ENCODE measurements at places on chromosomes 2 and 18.

DNA sequence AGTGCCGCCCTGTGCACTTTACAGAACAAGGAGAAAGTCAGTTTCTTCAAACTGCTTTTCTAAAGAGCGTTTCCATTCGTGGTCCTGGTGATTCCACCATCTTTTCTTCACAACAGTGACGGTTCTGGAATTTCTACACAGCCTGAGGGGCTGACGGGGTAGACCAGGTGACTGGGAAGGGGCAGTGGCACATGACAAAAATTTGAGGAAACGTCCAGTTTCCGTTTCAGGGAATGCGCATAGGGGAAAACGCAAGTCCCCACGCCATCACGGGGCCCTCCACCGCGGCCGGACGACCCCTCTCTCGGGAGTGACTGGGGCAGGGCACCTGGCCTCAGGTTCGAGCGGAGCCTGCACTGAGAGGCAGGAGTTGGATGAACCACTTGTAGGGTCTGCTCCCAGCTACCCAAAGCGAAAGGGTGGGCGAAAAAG is 980 bp upstream of the SPTBN1 start:
- DNase-seq = peak; percentile 14

DNA sequence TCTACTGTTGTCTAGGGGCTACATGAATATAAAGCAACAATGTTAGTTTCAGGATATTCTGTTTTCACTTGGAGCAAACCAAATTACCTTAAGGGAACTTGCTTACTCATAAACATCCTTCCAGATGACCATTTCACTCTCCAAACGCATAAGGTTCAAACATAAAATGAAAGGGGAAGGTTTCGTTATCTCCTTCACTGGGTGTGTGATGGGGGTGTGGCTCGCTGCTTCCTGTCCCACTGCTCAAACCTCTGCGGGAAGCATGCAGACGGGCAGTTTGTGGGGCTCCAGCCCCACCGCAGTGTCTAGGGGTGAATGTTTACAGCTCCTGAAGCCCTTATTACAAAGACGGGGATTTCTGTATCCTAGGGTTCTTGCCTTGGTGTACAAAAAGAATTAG is 1310.9 kb upstream of the TMEFF2 start:
- DNase-seq = no peak

DNA sequence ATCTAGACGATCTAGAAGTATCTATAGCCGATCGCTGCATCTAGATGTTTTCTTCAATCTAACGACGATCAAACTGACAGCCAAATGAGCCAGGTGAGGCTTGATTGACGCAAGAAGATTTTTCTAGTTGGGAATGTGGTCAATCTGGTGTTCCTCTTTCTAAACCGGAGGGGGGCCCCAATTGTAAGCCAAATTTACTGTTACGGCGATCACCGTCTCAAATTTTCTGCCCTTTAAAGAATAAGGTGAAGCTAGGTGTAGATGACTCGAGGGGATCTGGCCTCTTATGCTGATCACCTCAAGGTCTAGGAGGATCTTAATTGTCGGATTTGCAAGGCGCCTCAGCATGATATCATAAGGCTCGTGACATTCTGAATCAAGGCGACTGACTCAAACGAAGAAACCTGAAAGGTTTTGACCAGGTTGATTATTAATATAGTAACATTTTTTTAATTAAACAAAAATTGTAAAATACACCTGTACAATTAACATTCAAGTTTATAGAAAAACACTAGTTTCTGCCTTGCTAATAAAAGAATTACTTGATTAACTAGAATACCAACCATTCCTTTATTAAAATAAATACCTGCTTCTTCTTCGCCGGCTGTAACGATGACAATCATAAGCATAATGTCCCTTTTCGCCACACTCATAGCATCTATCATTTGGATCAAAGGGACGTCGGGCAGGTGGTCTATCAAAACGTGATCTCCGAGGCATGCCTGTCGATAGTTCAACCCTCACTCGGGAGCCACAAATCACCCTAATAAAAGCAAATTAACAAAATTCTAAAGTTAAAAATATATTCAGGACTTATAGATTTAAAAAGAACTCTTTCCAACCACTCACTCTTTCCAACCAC is 2.0 kb downstream of the SRSF7 start:
- no peak for DNase-seq

DNA sequence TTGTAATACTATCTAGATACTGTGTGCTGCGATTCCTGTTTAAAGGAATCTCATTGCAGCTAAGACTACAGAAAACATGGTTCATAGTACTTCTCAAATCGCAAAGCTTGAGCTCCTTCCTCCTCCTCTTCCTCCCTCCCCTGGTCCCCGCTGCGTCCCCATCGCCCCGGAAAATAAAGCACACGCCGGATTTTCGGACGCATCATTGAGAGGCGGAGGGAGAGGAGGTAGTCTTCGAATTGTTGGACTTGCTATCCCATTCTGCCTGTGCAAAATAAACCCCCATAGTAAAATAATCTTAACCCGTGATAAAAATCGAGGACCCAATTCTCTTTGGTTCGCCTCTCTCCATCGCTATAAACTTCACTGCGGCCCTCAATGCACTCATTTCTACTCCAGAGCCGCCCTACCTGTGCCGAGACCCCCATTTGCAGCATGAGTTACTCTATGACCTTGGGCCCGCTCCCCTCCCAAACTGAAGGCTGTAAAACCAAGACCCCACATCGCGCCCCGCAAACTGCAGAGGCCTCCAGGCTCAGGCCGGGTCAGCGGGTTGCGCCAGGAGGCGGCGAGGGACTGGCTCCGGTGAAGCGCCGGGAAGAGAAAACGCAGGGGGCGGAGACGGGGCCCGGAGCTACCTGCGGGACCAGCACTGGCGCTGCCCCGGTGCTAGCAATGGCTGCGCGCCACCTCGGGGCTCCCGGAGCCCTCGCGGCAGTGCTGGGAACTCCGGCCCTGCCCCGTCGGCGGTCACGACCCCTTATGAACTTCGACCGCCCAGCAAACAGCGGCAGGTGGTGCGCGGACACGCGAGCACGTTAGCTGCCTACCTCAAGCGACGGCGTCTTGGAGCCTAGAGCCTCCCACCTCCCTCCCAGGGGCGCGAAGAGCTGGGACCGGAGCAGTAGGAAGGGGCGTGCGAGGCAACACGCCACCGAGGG is 649 bp downstream of the ESCO1 start:
- DNase-seq = no peak

- no peak for DNase-seq
These were observed 334.1 kb upstream of the MYT1L start for GRCh38 chr2:2664989-2665833.

- DNase-seq = no peak
These were observed 82.4 kb upstream of the PDE1A start for GRCh38 chr2:182509216-182509615.

DNA sequence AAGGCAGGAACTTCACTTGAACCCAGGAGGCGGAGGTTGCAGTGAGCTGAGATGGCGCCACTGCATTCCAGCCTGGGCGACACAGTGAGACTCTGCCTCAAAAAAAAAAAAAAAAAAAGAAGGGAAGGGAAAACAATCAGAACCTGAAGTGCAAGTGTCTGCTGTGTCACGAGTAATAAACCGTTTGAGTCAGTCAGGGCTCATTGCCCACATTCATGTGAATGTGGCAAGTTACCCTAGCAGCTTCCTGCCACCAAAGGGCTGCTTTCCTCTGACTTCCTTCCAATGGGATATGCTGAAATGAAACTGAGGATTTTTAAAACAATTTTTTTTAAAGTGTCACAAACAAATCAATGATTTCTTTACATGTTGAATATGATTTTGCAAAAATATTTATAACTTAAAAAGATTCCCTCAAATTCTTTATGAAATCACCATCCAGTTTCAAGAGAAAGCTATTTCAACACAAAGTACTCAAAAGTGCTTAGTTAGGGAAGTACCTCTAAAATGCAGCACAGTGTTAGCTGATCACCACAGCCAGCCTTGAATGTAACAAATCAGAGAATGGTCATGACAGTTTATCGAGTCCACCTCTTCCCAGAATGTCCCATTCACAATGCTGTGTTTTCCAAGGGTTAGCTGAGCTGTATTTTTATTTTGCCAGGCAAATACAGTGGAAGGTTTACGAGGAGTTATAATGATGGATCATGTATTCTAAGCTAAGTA is 36.4 kb downstream of the WDSUB1 start:
- peak; percentile 94 for DNase-seq
